ENCODE measurements at places on chromosomes 4 and X.

GRCh38 chr4:157804986-157805385, 367.8 kb downstream of the GASK1B start:
- DNase-seq, result peak; percentile 1

GRCh38 chr4:153780221-153780620, 8.7 kb downstream of the SFRP2 start:
- no peak for DNase-seq

- no peak for DNase-seq
These were observed 112.9 kb upstream of the NKX1-1 start for GRCh38 chr4:1518997-1519700.

DNA sequence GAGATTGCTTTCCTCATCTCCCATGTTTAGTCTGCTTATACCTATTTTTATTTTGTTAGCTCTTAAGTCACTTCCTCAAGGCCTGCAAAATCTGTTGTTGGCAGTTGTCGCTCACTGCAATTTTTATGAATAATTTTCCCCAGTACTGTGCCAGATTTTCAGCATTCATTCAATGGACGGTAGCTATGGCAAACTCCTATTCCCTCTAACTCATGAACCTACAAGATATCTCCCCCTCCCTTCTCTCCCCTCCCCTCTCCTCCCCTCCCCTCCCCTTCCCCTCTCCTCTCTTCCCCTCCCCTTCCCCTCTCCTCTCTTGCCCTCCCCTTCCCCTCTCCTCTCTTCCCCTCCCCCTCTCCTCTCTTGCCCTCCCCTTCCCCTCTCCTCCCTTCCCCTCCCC, 160.4 kb downstream of the FRAS1 start:
- no peak for DNase-seq

DNA sequence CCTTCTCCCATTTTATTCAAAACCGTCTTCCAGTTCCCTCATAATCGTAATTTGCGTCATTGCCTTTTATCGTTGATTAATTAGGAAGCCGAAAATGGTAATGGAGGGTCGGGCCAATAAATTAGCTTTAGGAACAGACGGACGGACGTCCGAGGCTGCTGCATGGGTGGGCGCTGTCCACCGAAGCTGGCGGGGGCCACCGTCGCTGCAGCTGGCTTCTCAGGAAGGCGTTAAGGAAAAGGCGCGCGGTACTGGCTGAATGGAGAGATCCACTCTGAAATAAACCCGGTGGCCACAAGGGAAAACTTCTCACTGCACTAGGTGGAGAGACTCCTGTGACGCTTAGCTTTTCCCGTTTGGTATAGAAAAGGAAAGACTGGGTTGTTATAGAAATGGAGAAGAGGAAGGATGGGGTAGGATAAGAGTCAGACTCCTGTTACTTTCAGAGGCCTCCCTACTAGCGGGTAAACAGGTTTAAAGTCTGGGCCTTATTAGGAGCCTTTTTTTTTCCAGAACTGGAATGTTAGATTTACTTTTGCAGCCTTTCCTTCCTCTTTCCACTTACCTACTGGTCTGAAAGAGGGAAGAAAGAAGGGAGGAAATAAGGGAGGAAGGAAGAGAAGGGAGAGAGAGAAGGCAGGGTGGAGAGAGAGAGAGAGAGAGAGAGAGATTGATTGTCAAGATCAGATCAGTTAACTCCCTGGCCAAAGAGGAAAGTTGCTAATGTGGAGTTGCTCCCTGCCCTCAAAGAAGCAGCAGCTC, 11.3 kb upstream of the PRDM8 start:
- DNase-seq, result no peak

DNA sequence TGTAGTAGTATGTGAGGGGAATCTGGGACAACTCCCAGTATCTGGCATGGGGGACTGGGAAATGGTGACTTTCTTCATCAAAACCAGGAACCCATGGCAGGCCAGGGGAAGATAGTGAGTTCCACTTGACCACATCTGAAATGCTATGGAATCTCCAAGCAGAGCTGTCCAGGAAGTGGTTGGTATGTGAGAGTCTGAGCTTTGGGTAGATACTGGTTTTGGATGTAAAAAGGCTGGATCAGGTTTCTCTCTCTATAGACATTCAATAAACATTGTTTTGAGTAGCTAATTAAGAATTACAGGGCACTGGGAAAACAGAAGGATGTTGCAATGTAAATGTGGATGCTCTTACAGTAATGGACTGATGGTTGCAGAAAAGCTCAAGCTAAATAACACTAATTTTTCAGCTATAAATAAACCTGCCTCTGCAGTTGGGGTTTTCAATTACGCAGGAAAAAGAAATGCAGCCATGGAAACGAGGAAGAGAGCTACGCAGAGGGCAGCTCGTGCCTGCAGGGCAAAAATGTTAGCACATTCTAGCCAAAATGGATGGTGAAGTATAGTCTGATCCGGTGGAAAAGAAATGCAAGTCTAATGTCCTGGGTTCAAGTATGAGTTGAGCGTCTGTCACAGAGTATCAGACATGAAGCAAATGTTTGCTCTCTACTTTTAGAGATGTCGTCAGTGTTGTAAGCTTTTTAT, 13.4 kb upstream of the CHRNA9 start:
- peak; percentile 24 for DNase-seq

- no peak for DNase-seq
These were observed 19.0 kb upstream of the PAGE4 start for GRCh38 chrX:49809891-49810632.

GRCh38 chr4:5636766-5637670, 71.3 kb downstream of the EVC2 start:
- DNase-seq, result no peak

DNA sequence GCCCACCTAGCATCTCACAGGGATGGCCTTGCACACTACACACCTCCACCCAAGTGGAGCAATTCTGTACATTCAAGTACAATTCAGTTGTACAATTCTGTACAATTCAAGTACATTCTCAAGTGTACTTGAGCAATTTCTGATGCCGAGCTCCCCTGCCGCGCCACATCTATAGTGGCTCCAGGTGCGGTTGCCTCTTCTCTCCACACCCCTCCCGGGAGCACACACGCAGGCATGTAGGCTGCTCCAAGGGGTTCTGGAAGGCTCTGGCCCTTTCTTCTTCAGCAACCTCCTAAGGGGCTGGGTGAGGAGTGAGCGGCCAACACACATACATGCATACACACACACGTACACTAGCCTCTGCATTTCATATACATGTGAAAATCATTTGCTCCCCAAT, 18.9 kb upstream of the DUSP9 start:
- no peak for DNase-seq

GRCh38 chr4:138452826-138453225, 210.7 kb upstream of the SLC7A11 start:
- no peak for DNase-seq

DNA sequence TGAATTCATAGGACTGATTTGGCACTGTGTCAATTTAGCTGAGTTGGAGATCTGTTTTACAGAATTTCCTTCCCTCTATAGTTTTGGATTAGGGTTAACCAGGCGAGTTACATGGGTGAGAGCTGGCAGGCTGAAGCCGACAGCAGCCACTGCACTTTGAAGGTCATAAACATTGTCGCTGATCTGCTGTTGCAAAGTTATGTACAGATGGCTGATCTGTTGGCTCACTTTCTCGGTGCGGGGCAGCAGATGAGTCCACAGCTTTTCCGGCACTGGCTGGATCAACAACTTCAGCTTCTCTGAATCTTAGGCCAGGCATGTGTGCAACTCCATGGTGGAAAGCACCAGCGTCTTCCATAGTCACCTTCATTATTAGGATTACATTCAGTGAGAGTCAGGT, 173.7 kb downstream of the GPAT3 start:
- no peak for DNase-seq

DNA sequence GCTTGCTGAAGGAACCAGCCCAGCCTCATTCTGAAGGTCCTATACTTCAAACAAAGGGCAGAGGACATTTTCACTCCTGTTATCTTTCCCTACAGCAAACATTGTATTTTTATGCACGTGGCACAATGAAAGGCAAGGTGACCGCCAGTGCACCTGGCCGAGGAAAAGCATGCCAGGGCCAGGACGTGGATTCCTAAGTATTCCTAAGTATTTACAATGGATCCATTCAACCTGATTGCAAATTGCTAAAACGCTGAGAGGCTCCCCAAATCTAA, 127.9 kb upstream of the FTHL17 start:
- DNase-seq, result no peak

DNA sequence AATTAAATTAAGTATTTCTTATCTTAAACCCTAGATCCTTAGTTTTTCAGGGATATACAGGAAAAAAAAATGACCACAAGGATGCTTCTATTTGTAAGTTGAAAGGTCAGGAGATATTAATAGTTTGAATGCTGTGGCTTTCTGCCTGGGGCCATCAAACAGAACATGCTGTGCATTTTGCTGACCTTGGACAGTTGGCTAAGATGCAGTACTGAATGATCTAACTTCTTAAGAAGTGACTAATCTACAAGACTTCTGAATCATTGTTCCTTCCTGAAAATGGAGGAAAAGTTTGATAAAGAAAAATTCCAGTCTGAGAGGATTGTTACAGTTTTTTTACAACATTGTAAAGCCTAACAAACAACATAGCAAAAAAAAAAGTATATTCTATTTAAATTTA, 237.8 kb upstream of the JADE1 start:
- no peak for DNase-seq

DNA sequence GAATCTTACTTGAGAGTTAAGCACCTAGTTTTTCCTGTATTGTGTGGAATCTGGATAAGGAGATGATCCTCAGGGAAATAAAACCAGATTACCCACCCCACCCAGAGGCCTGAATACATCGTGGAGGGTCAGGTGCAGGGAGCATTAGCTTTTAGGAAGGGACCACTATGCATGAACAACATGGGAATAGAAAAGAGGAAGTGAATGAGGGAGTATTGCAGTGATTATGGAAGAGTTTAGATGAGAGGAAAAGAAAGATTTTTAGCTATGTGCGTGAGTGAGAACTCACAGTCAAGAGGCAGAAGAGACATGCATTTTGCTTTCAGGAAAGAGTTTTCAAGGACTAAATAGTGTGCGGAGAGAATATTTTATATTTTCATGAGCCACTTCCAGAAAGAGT, 222.3 kb upstream of the S100G start:
- DNase-seq, result no peak

- no peak for DNase-seq
These were observed 29.1 kb downstream of the TTC29 start for GRCh38 chr4:146916479-146917076.

DNA sequence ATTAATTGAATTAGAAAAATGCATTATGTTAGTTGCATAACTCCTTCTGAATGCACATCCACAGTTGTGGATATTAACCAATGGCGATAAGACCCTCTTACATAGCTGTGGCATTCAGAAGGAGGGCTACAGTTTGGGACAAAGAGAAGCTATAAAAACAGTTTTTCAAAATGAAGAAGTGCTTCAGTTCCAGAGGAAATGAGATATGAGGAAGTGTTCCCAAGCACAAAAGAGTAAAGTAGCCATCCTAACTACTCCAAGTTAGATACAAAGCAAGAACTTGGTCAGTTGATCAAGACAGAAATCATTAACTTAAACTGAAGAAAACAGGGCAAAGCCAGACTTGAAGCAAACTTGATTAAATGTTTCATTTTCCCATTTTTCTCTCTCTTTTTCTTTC, 17.2 kb upstream of the ADGRL3 start:
- DNase-seq, result no peak
